ENCODE measurements at places on chromosomes 3 and 15.

DNA sequence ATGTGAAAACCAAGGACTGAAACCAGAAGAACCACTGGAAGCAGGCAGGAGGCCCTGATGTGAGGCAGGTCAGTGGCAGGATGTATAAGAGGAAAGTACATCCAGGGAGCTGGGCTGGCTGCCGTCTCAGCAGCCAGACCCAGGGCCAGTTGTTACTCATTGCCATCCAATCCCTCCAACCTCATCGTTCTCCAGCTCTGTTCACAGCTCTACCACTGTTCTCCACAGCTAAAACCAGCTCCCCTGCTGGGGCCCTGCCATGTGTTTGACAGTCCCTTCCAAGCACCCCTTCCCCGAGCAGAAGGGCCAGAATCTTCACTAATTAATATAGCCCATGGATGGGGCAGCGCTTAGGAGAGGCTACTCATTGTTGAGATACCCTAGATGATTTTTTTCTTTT lies 206.6 kb downstream of the MECOM start:
- no peak for DNase-seq

- no peak for DNase-seq
These were observed 321.8 kb downstream of the TIGIT start for GRCh38 chr3:114615523-114616085.

GRCh38 chr3:134971306-134971705 lies 176.2 kb downstream of the EPHB1 start:
- DNase-seq = no peak

GRCh38 chr3:151777880-151778279 lies 36.0 kb upstream of the AADAC start:
- no peak for DNase-seq

GRCh38 chr3:169564883-169565282 lies 98.6 kb downstream of the MECOM start:
- DNase-seq = no peak

DNA sequence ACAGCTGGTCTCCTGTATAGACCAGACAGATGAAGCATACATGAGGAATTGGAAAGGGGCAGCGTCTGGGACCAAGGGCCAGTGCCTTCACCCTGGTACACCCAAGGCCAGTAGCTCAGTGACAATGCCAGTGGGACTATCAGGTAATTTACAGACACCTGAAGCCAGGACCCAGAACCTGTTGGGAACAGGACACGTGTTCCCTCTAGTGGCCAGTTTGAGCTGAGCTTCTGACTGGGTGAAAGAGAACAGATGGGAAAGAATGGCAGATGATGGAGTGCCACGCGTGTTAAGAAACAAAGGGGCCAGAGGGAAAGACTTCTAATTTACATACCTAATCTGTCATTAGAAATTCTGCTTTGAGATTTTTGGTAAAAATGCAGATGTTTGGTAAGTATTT lies 5.1 kb upstream of the SLC25A38 start:
- no peak for DNase-seq

- no peak for DNase-seq
These were observed 122.0 kb downstream of the SLC25A26 start for GRCh38 chr3:66342717-66343356.

DNA sequence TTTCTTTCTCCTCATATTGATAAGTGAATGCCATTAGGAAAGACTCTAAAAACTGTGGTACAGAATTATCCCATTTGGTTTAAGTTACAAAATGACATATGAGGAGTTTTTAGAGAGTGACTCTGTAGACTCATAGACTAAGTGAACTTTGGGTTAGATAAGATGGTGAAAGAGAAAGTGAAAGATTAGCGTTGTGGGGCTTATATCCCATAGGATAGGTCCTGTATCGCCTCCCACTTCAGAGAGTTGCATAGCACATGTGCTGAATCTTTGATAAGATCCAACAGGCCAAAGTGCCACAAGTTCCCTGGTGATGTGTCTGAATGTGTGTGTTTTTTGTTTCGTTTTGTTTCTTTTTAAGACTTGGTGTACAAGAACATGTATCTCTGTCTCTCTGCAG lies 666.9 kb downstream of the MECOM start:
- DNase-seq = no peak

- DNase-seq = peak; percentile 24
These were observed 6.4 kb downstream of the THPO start for GRCh38 chr3:184371570-184372018.

DNA sequence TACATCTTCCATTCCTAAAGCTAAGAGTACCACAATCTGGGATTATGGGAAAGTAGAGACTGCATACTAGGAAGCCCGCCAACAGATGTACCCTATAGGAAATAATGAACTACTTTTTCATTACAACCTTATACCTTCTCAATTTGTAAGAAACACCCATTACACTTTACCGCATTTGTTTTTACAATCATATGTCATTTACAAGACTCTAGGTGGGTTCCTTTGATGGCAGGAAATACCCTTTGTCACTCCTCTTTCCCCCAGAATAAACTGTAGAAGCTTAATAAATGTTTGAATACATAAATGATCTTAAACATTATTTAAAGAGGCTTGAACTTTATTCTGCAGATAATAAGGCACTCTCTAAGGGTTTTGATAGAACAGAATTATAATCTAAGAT lies 150.1 kb upstream of the TGFBR2 start:
- no peak for DNase-seq

GRCh38 chr15:45136378-45136764 lies 6.6 kb downstream of the DUOX1 start:
- DNase-seq = no peak

- DNase-seq = no peak
These were observed 92.7 kb downstream of the LRRC28 start for GRCh38 chr15:99343881-99344551.

GRCh38 chr15:82625136-82625535 lies 22.0 kb downstream of the CPEB1 start:
- no peak for DNase-seq

DNA sequence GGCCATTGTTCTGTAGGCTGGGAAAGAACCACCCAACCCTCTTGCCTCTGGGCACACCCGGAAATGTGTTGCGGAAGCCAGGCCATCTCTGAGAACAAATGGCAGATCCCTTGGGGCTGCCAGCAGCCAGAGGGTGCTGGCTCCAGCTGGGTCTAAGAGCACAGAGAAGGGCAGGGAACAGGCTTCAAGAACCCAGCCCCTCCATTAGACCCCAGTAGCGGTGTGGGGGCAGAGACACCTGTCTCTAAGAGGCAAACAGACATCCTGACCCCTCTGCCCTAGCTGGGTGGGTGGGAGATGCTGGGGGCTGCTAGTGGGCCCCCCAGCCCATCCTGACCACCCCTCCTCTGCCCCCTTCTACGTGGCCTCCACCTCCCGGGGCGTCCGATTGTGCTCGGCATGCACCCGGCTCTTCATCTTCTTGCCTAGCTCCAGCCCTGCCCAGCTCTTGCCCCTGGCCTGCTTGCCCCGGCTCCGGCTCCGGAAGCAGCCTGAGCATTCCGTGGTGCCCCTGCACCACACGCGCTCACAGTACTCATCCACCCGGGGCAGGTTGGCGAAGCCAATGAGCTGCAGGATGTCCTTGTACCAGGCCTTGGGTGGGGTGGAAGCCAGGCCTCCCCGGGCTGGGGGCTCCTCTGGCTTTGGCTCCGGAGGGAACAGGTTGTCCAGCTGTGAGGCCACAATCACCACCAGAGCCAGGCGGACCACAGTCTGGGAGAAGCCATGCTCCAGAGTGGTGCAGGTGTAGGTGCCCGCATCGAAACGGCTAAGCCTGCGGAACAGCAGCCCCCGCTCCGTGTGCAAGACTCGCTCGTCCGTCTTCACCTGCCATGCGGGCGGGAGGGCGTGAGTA lies 9.4 kb downstream of the SEMA3G start:
- no peak for DNase-seq

- DNase-seq = no peak
These were observed 9.9 kb upstream of the NUDT16 start for GRCh38 chr3:131371688-131372066.

- no peak for DNase-seq
These were observed 44.0 kb upstream of the IREB2 start for GRCh38 chr15:78394026-78394425.

DNA sequence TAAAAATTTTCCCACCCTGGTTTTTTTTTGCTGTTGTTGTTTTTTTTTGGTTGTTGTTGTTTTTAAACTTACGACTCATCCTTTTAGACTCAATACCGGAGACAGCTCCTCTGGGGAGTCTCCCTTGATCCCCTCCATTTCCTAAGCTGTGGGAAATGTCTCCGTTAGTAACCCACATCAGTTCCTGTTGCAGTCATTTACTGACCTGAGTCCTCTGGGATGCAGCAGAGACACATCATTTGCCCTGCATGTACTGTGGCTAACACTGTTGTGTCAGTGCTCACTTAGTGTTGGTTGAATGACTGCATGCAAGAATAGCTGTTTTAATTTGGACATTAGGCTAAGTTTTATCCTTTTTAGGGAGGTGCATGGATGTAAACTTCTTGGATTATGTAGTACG lies 83.8 kb downstream of the MBNL1 start:
- DNase-seq = no peak

DNA sequence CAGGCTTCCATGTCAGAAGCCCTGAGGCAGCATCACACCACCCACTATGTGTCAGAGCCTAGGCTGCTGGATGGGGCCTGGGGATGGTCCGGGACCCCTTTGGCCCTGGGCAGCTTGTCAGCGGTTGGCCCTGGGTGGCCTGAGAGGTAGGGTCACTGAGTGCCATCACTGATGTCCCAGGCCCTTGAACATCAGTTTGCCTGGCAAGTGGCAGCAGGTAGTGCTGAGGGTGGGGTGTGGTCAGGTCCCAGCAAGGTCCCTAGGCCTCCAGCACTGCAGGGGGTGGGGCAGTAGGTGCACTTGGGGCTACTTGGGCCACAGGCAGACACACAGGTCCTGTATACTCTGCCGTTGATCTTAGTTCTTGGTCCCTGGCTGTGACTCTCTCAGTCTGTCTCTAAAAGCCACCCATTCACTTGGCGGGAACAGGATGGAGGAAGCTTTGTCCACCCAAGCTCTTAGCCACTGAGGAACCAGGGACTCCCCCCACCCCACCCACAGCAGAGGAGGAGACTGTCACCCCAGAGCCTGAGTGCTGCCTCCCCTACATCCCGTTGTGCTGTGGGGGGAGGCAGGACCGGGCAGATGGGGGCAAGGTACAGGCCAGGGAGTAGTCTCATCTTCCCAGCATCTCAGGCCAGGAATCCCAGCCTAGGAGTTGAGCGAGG lies 5.8 kb downstream of the GNAI2 start:
- DNase-seq = no peak

- DNase-seq = no peak
These were observed 1.9 kb downstream of the RUBCN start for GRCh38 chr3:197734667-197735318.

GRCh38 chr3:32818229-32818969 lies 602 bp downstream of the TRIM71 start:
- no peak for DNase-seq

GRCh38 chr15:81073801-81074200 lies 60.3 kb upstream of the CFAP161 start:
- no peak for DNase-seq

- no peak for DNase-seq
These were observed 2.5 kb downstream of the PFN2 start for GRCh38 chr3:149968216-149968615.

- DNase-seq = peak; percentile 41
These were observed at the start of gene ARPP21 for GRCh38 chr3:35639254-35640186. Gene ARPP21, plus strand, starts transcription at chr3:35639525. Its CDS starts 42,227 bp downstream, at chr3:35681752.

DNA sequence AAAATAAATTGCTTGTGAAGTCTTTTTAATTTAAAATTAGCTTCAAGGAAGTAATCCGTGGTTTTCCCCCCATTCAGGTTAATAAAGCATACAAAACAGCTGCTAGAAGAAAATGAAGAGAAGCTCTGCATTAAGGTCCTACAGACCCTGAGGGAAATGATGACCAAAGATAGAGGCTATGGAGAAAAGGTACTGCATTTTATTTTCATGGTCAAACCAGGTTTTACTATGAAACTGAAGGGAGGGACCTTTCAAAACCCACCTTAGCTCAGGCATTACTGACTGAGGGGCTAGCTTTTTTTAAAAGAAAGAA lies 218.5 kb downstream of the ITPR1 start:
- no peak for DNase-seq

DNA sequence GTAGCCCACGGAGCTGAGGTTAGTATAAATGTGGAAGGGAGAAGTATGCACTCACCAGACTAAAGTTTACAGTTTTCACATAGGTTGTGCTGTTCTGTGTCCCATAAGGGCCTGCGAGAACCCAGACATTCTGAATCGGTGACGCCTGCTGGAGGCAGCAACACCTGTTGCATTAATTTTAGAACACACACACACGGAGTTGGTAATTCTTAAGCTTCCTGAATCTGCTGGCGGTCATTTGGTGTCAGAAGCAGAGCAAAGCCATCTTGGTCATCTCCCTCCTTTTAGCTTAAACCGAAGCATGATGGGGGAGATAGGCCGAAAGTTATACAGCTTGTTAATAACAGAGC lies 41.1 kb upstream of the AP3B2 start:
- no peak for DNase-seq

GRCh38 chr3:184737641-184738505 lies 26.0 kb upstream of the MAGEF1 start:
- DNase-seq = no peak

DNA sequence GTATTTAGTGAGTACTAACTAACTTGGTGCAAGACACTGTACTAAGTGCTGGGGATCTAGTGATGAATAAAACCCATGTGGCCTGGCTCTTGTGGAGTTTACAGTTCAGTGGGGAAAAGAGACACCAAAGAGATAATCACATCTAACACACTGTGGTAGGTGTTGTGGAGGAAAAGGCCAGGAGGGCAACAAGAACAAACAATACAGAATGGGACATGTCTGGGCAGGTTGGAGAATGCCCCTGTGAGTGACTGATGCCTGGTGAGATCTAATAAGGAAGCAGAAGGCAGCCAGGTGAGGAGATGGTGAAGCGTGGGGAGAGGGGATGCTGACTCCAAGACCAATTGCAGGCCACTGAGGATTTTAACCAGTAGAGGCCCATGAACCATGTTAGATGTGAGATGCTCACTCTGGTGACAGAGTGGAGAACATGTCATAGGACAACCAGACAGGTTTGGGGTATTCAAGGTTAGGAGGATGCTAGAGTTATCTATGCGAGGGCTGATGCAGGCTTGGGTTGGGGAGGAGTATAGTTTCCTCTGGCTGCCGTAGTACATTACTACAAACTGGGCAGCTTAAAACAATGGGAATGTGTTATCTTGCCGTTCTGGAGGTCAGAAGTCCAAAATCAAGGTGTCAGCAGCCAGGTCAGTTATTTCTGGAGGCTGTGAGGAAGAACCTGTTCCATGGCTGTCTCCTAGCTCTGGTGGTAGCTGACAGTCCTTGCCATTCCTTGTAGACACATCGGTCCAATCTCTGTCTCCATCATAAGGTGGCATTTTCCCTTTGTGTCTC lies 81.4 kb downstream of the ARNT2 start:
- no peak for DNase-seq

- no peak for DNase-seq
These were observed 216.3 kb downstream of the SATB1 start for GRCh38 chr3:18208856-18209255.

- DNase-seq = no peak
These were observed 372.0 kb upstream of the ATP10A start for GRCh38 chr15:26234976-26235767.

- no peak for DNase-seq
These were observed 58.6 kb downstream of the TMOD3 start for GRCh38 chr15:51887887-51888592.

All from substantia nigra (tissue), 51 donors.